ENCODE measurements at places on chromosomes 13 and 19. TPM values are rescaled to one million over a fixed set of nuclear protein-coding genes. Genes with fewer than 3 reads are reported as not detected.
A peak's percentile ranks its signal among the peaks of the same experiment; 100 is the strongest.

The LSM14A gene
- polyA plus RNA-seq, result 82.0 TPM

The CD22 gene
- 3.0 TPM for polyA plus RNA-seq

The ZNF730 gene
- polyA plus RNA-seq, result not detected

DNA sequence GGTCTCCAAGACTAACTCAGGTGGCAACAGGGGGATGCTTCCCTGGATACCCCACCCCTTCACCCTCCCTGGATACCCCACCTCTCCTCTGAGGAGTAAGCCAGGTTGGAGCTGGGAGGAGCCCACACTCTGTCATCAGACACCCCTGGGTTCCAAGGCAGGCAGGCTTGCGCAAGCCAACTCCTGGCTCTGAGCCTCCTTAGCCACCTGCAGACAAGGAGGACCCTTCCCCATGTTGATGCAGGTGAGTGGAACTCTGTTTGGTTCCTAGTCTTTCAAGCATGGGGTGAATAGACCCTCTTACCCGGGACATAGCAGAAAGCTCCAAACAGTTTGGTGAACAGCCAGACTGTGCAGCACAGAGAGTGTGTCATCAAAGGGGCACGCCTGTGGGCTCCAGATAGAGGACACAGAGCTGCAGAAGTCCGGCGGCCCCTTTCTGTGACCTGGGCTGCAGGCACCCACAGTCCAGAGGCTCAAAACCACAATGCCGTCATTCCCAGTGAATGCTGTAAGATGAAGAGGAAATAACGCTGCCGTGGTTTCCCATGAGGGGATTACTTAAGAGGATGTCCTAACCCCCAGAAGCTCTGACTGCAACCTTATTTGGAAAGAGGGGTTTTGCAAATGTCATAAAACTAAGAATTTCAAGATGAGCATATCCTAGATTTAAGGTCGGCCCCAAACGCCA, 12.1 kb upstream of the HAS1 start:
- H3K27ac ChIP-seq, result no peak overlapping the region
- no peak overlapping the region for H3K4me3 ChIP-seq
- no peak for DNase-seq
- H3K4me1 ChIP-seq, result no peaks in the 10 kb centered on the region
- H3K27me3 ChIP-seq, result no peaks in the 10 kb centered on the region
- no peaks in the 10 kb centered on the region for H3K36me3 ChIP-seq

DNA sequence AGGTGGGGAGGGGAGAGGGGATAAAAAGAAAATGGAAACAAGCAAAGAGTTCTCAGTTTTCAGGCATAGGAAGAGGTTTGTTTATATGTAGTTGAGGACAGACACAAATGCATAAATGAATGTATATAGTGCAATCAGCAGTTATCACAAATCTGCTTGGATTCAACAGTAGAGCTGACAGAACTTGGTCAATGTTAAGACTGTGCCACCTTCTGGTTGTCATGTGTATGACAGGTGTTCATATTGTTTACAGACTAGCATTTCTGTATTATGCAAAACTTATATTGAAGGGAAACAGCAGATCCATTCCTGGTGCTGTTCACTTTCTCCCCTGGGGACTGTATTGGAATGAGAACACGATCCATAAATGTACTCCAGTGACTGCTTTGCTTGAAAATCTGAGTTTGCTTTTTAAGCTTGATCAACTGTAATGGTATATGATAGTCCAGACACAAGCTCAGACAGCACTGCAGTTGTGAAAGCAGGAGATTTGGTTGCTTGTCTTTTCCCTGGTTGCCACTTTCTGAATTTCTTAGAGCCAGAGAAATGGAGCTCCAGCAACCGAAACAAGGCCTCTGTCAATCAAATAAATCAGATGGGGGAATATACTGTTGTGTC, 319.5 kb upstream of the OBI1 start:
- H3K4me3 ChIP-seq, result no peak overlapping the region
- peak; percentile 55 for DNase-seq
- no peaks in the 10 kb centered on the region for H3K27me3 ChIP-seq
- H3K27ac ChIP-seq, result no peak overlapping the region

The MED25 gene
- polyA plus RNA-seq, result 58.7 TPM

DNA sequence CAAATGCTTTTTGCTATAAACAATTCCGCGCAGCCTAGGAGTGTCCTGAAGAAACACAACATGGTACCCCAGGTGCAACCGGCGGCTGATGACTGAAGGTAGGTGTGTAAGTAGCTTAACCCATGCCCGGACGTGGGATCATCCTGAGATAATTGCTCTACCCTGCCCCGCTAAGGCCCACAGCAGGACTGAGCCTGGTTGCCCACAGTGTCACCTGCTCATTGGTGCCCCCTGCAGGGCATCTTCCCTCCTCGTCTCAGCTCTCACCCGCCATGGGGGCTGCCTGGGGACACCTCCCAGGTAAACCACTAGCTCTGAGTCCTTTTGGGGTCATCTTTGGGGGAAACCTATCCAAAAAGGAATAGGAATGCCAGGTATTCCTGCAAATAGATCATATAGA, 22.3 kb downstream of the TMEM161A start:
- H3K27me3 ChIP-seq, result no peaks in the 10 kb centered on the region
- no peak overlapping the region for H3K27ac ChIP-seq
- H3K4me1 ChIP-seq, result peaks cover 12% of the 10 kb centered on the region
- H3K4me3 ChIP-seq, result no peak overlapping the region
- peak; percentile 50 for DNase-seq
- peaks cover 14% of the 10 kb centered on the region for H3K36me3 ChIP-seq

- H3K4me3 ChIP-seq, result no peak overlapping the region
- H3K36me3 ChIP-seq, result peaks cover 3% of the 10 kb centered on the region
- H3K4me1 ChIP-seq, result no peaks in the 10 kb centered on the region
- H3K27me3 ChIP-seq, result no peaks in the 10 kb centered on the region
Observed at GRCh38 chr19:46840498-46840942, 10.1 kb downstream of the AP2S1 start.

The CEACAM21 gene
- polyA plus RNA-seq, result not detected

- no peaks in the 10 kb centered on the region for H3K27me3 ChIP-seq
- DNase-seq, result peak; percentile 49
- H3K36me3 ChIP-seq, result no peaks in the 10 kb centered on the region
- peak within 1 kb of the TSS; percentile 2 for H3K4me3 ChIP-seq
Observed at GRCh38 chr19:48325265-48325910, at the start of gene EMP3. TSS of gene EMP3 (plus strand) at chr19:48325552. CDS start at chr19:48326845, 1,293 bp downstream.

Data from small intestine (tissue), 16 donors.